ENCODE measurements at places on chromosomes 3 and 15. TPM values are rescaled to one million over a fixed set of nuclear protein-coding genes. Genes with fewer than 3 reads are reported as not detected.

DNA sequence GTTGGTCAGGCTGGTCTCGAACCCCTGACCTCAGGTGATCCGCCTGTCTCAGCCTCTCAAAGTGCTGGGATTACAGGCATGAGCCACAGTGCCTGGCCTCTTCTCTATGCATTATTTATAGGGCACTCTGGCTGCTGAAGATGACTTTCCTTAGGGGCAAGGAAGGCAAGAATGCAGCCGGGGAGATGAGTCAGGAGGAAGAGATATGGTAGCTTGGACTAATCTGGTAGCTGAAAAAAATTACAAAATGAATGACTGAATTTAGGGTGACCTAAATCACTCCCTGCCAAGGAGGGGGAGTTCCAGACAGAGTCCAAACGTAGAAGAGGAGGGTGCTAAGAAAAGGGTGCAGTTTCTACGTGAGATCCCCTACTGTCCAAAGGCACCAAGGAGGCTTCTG is 14.2 kb downstream of the RHCG start:
- H3K36me3 ChIP-seq = no peaks in the 10 kb centered on the region
- no peak overlapping the region for H3K27ac ChIP-seq
- no peaks in the 10 kb centered on the region for H3K27me3 ChIP-seq
- no peak for DNase-seq

MME gene
- 62.0 TPM for total RNA-seq

LRRC31 gene
- total RNA-seq = 0.78 TPM

DNA sequence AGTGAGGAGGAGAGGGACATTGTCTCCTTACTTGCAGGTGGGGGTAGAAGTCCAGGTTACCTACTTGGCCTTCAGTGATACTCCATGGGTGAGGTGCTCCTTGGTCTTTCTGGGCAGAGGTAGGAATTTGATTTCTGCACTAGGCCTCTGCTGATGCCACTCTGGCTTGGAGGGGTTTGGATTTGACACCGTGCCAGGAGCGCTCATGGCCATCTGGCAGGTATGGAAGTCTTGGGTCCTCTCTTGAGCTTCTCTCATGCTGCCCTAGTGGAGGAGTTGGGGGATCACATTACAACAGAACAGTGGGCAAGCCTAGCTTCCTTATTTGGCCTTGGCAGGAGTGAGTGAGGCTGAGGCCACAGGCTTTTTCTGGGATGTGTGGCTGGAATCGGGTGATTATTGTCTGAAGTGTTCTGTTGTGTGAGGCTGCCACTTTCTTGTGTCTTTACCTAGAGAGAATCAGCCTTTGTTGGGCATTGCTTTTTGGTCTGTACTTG is 525.0 kb downstream of the GABRG3 start:
- no peak for DNase-seq
- H3K4me1 ChIP-seq = no peaks in the 10 kb centered on the region
- no peaks in the 10 kb centered on the region for H3K36me3 ChIP-seq
- H3K4me3 ChIP-seq = no peak overlapping the region

FRMD4B gene
- total RNA-seq = 12.2 TPM

TM4SF18 gene
- 2.3 TPM for total RNA-seq

GP5 gene
- 0.23 TPM for total RNA-seq

Measured in right lobe of liver (tissue), 6 donors.